ENCODE measurements at places on chromosomes 3 and 15. TPM values are rescaled to one million over a fixed set of nuclear protein-coding genes. Genes with fewer than 3 reads are reported as not detected.

The RSL24D1 gene
- total RNA-seq: 174 TPM

The ARGFX gene
- not detected for total RNA-seq

The GRIP2 gene
- total RNA-seq: under 0.01 TPM

The PAQR9 gene
- total RNA-seq: not detected

The GPR62 gene
- total RNA-seq: not detected

The NLGN1 gene
- 0.13 TPM for total RNA-seq

The POC1A gene
- 3.3 TPM for total RNA-seq

The ZNF501 gene
- total RNA-seq: 6.8 TPM

The B3GNT5 gene
- 49.8 TPM for total RNA-seq

The MESP1 gene
- 0.26 TPM for total RNA-seq

The PATL2 gene
- total RNA-seq: 0.13 TPM

The P2RY1 gene
- total RNA-seq: 24.5 TPM

The GP9 gene
- total RNA-seq: not detected

The LRRIQ4 gene
- not detected for total RNA-seq

The COL8A1 gene
- total RNA-seq: 2.7 TPM

The HRH1 gene
- total RNA-seq: 3.7 TPM

The ARPC4 gene
- total RNA-seq: 192 TPM

The SNRPN gene
- 117 TPM for total RNA-seq

The SLC28A1 gene
- total RNA-seq: not detected

The MLF1 gene
- 5.5 TPM for total RNA-seq

The CCR8 gene
- total RNA-seq: not detected

The ARHGAP31 gene
- total RNA-seq: 0.26 TPM

The CLEC3B gene
- total RNA-seq: 0.13 TPM

The NPHP3 gene
- total RNA-seq: 10.1 TPM
